ENCODE measurements at places on chromosomes 16 and 17.

DNA sequence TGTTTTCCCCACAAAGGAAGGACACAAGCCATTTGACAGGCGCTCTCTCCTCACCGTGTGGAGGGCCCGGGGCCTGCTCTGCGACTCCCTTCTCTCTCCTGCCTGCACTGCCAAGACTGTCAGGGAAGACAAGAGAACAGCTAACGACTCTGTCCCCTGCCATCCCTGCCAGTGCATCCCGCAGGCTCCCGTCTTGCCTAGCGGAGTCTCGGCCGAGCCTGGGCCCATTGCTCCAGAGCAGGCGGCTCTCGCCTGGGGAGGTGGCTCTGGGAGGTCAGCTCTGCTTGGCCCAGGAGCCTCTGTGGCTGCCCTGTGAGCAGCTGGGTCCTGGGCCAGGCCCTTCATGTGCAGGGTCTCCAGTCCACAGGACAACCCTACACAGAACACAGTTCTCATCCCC lies 53.0 kb downstream of the WNT3 start:
- no peak for DNase-seq

DNA sequence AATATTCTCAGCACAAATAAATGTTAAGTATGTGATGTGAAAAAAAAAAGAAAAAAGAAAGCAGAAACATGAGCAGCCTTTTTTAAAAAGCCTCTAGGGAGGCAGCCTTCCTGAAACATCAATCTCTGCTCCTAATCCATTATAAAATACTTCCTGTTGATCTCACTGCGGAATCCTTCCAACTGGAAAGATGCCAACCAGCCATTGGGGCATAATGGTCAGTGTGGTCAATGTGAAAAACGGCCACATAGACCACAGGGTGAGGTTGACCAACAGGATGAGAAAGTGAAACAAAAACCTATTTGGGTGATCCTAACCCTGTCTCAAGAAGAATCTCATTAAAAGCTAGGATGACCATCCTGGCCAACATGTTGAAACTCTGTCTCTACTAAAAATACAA lies 26.1 kb upstream of the ABCA8 start:
- DNase-seq, result peak; percentile 17

DNA sequence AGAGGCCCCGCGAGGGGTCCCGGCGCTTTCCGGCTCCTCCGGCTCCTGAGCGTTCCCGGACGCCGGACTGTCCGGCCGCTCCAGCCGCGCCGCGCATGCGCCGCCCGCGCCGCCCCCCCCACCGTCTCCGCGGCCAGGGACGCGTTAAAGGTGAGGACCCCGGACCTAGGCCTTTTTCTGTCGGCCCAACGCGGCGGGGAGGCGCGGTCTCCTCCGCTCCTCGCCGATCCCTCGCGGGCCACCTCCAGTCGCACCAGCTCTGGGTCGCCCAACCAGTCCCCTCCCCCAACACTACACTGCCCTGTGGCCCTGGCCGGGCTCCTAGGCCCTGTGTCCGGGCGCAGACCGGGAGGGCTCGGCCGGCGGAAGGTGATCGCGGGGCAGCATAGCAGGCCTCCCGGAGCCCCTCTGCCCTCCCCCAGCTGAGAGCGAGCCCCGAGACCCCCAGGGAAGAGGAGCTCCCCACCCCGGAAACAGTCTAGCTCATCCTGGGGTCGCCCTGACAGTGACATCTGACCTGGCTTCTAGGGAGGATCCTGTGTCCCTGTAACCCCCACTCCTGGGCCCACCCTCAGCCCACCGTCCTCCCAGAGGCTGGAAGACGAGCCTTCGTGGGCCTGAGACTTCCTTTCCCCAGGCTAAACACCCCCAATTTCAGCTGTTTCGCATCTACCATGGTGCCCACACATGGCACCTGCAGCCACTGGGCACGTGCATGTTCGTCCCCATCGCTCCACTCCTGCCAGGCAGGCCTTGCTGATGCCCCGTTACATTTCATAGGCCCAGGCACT lies 14.7 kb upstream of the BCAR1 start:
- DNase-seq, result no peak

GRCh38 chr16:27431773-27432532 lies 30.0 kb downstream of the IL21R start:
- no peak for DNase-seq

DNA sequence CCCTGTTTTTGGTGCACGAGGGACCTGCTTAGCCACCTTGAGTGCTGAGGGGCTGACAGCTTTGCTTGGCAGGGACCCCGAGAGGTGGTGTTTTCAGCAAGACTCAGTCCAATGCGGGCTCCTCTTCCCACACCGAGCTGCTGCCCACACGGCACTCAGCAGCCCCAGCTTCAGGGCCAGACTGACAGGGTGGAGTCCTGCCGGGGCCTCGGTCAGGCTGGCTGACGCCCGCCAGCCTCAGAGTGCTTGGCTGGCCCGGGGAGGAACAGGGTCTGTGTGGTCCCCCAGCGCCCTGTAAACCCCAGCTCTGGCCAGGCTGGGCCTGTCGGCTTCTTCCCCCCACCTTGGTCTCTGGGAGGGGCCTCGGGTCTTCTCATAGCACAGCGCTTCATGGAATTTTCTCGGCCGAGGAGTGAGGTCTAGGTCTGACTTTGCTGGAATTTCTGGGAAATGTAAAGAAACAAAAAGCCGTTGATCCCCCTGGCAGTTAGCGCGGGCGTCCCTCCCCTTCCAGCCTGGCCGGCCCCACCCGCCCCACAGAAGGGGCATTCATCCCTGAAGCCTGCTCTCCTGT lies 2.6 kb downstream of the SOX8 start:
- DNase-seq, result no peak

DNA sequence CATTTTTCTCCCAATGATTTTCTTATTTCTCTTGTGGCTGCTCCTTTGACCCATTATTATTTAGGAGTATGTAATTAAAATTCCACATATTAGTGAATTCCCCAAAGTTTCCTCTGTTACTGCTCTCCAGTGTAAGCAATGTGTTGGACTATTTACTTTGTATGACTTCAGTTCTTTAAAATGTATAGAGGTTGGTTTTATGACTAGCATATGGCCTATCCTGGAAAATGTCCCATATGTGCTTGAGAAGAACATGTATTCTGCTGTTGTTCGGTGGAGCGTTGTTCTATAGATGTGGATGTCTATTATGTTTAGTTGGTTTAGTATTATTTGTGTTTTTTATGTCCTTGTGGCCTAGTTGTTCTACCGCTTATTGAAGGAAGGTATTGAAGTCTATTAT lies 6.0 kb upstream of the NT5M start:
- DNase-seq, result no peak

All from putamen (tissue), 1 donor.